M059J (cell line): ENCODE measurements at places on chromosomes 2 and 18. TPM values are rescaled to one million over a fixed set of nuclear protein-coding genes. Genes with fewer than 3 reads are reported as not detected.

GRCh38 chr2:60213865-60214625 lies 339.4 kb downstream of the BCL11A start:
- DNase-seq: peak; percentile 3

- peak; percentile 81 for DNase-seq
These were observed 108.8 kb downstream of the B3GNT2 start for GRCh38 chr2:62304429-62305417.

DNA sequence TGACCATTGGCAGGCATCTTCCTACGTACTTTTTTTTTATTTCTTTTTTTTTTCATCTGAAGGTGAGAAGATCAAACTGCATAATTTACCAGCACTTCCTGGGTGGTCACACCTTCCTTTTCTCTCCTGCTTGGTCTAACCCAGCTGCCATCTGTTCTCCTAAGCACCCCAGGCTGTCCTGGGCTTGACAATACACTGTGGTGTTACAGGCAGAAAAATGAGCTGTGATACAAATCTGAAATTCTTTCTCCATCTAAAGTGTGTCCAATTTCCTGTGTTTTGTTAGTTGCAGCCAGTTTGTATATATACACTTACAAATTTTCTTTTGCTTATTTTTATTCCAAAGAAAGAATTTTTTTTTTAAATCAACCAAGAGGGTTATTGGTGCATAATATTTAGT lies 786.0 kb upstream of the ZEB2 start:
- DNase-seq: no peak

GRCh38 chr2:147689220-147689909 lies 155.5 kb upstream of the ACVR2A start:
- DNase-seq: no peak

GRCh38 chr2:51734115-51734514 lies 702.2 kb upstream of the NRXN1 start:
- DNase-seq: no peak

DNA sequence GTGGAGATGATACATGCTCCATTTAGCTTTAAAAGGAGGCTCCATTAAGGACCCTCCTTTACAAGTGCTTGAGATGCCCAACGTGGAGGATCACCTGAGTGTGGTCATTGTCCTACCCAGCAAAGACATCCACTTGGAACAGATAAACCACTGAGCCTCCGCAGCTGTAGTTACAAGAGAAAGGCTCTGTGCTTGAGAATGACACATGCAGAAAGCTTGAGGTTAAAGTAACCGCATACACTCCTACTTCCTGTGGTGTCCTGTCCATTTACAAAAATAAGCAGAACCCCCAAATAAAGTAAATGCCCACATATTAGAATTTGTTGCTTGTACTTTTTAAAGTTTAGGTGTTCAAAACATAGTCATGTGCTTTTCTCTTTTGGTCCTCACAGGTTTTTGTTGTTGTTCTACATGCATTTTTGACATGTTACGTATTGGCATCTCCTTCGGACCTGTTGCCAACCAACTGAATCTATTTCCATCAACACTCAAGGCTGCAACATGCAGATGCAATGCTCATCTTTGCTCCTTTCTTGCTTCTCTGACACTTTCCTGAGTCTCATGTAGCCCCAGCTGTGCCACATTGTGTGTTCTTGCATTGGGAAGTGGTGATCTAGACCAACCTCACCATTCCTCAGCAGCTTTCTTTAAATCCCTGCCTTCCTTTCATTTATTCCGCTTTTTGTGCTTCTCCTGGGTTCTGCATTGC lies 56.0 kb downstream of the SERPINB7 start:
- peak; percentile 92 for DNase-seq

TUBB8B gene
- not detected in 2 replicates for total RNA-seq

CRYGD gene
- not detected in 2 replicates for total RNA-seq

C2orf92 gene
- 1.1 TPM in 1 of 2 replicates, not detected in the other for total RNA-seq

KLHL30 gene
- not detected in 2 replicates for total RNA-seq
